Tongue (tissue), 3 donors: ENCODE measurements at places on chromosomes 6 and 20.
A peak's percentile ranks its signal among the peaks of the same experiment; 100 is the strongest.

DNA sequence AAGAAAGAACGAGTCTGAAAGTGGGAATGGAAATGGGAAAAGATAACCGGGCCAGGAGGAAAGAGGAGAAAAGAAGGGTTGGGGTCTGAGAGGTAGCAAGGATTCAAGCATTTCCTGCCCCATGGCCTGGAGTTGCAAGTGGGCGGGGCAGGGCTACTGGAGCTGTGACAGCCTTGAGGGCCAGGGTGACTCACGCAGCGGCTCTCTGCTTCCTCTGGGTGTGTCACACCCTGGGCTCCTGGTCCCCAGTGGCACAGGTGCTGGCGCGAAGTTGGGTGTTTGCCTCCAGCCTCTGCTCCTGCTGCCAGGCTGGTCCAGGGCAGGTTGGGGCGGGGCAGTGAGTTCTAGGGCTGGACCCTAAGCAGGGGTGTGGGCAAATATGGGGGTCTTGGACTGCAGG is 3.3 kb upstream of the ULBP3 start:
- DNase-seq = no peak

DNA sequence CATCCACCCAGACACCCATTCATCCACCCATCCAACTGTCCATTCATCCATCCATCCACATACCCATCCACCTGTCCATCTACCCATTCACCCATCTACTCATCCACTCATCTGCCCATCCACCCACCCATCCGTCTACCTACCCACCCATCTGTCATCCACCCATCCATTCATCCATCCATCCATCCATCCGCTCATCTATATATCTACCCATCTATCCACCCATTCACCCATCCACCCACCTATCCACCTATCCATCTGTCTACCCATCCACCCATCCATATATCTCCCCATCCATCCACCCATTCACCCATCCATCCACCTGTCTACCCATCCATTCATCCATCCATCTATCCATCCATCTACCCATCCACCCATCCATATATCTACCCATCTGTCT is 30.7 kb downstream of the ARMC2 start:
- no peak for DNase-seq

GRCh38 chr6:12614456-12614855 is 102.1 kb upstream of the PHACTR1 start:
- DNase-seq = no peak

GRCh38 chr6:95203153-95203754 is 374.1 kb upstream of the MANEA start:
- DNase-seq = peak; percentile 55

- DNase-seq = no peak
Observed at GRCh38 chr6:423799-424345, 32.3 kb downstream of the IRF4 start.

DNA sequence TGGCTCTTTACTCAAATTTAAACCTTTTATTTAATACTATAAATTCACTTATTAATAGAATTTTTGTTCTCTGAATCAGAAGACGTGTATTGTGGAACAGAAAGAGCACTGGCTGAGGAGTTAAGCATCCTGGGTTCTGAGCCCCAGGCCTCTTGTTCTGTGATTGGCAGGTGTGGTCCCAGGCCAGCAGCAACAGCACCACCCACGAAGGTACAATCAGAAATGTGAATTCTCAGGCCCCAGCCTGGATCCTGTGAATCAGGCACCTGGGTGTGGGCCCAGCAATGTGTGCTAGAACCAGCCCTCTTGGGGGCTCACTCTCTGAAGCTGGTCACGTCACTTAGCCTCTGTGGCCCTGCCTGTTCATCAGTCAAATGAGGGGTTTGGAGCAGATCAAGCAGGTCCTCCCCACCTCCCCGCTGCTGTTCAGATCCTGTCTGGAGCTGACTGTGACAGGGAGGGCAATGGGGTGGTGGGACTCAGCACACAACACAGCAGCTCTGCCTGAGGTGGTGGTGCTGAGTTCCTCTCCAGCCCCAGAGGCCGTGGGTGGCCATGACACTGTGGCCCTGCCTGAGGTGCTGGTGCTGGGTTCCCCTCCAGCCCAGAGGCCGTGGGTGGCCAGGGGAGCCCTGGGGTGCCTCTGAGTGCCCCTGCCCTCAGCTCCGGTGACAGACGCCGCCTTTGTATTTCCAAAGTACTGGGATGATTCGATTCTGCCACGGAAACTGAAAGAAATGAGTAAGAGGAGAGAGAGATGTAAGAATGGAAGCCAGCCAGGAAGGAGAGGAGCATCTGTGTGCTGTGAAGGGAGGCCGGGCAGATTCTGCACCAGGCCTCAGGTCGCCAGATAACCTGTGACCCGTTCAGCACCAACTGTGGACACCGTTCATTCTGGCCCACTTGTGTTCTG is 41.6 kb upstream of the FRMD1 start:
- no peak for DNase-seq

DNA sequence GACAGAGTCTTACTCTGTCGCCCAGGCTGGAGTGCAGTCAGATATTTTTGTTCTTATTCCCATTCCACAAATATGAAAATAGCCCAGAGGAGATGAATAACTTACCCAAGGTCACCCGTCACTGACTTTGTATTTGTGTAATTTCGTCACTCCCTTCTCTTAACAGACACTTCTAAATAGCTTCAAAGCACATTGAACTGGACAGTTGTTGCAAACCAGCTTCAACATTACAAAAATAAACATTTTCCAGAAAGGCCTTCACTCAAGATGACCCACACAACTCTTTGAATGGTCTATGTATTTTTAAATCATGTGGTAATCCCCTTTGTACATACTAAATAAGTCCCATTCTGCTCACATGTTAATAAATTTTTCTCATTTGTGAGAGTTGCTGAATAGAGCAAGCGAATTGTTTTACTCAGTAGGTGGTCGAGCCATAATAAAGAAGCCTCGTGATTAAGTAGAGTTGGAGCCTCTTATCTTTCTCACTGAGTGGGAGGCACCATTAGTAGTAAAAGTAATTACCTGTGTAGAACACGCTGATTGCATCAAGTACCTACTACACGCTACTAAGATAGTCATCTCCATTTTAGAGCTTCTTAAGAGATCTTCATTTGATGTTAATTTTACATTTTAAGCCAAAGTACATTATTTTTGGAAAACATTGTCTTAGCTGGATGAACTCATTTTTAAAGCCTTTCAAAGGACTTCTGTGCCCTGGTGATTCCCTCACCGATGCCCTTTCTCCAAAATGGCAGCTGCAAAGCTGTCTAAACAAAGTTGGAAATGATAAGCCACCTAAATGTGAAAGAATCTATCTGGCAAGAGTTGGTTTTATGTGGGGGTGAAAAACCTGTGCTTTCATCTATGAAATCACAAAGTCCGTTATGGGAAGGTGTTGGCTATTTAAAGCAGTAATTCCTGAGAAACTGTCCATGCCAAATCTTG is 110.0 kb downstream of the TSHZ2 start:
- DNase-seq = no peak

GRCh38 chr6:125985979-125986300 is 400 bp upstream of the TRMT11 start:
- DNase-seq = no peak

- no peak for DNase-seq
Observed at GRCh38 chr20:31803552-31804291, 15.4 kb upstream of the MYLK2 start.

GRCh38 chr6:105545228-105545920 is 142.5 kb upstream of the PREP start:
- no peak for DNase-seq

GRCh38 chr20:5991623-5992441 is 41.4 kb downstream of the MCM8 start:
- DNase-seq = no peak

DNA sequence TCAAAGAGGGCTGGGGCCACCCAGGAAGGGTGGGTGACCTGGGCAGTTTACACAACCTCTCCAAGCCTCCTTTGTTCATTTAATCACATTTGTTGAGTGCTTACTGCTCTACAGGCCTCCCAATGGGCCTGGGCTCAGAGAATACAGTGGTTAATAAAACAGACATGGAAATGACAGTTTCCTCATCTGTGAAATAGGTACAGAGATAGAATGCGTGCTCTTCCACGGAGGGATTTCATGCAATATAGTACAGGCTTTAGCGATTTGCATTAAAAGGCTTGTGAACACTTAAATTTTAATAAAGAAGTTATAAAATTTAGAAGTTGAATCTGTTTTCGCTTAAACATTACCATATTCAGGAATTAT is 802 bp upstream of the FERMT1 start:
- no peak for DNase-seq

DNA sequence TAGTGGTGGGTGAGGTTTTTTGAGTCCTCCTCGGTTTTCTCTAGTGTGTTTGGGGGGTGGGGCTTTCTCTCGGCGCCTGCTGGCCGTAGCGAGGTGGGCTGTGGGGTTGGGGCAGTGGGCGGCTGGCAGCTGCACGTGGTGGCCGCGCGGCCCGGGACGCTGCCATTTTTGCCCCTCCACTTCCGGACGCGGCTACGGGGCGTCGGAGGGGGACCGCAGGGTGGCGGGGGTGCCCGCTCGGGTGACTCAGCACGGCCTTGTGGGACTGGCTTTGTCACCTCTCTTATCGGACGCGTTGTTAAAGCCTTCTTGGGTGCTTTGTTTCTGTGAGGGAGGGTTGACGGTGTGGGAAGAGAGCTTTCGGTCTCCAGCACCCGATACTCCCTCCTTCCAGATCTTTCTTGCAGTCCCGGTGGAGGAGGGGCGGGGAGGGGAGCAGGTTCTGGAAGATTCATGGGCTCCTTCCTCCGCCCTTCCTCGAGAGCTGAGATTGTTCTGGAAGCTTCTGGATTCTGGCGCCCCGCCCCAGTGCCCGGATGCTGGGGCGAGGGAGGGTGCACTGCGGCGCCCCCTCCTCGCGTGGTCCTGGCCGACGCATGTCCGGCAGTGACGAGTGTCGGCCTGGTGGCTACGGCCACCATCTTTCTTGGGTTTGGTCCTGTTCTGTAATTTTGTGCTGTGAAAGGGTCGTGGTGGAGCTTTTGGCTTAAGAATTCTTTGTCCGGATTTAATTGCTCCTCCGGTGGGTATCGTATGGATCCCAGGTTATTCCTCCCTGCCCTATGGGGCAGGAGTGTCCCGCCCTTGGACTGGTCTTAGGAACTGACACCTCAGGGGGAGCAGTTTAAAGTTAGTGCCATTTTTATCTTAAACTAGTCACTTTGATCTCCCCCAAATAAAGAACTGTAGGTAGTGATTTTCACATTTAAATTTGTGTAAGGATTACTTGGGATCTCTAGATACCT is 719 bp downstream of the HSP90AB1 start:
- peak; percentile 72 for DNase-seq

DNA sequence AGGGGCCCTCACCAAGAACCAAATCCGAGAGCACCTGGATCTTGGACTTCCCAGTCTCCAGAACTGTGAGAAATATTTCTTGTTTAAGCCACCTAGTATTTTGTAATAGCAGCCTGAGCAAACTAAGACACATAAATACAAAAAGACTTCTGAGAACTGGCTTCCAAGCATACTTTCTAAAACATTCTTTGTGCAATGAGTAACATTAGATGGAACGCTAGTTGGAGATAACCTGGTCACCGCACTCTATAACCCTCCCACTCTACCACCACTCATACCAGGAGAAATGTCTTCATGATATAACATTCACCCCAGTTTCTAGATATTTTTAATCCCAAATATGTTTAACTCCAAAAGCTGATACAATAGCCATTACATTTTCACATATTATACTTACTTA is 169.5 kb upstream of the THEMIS start:
- DNase-seq = no peak

GRCh38 chr6:53979468-53980067 is 131.7 kb upstream of the MLIP start:
- peak; percentile 72 for DNase-seq

- no peak for DNase-seq
Observed at GRCh38 chr6:92682516-92683398, 736.6 kb downstream of the EPHA7 start.

DNA sequence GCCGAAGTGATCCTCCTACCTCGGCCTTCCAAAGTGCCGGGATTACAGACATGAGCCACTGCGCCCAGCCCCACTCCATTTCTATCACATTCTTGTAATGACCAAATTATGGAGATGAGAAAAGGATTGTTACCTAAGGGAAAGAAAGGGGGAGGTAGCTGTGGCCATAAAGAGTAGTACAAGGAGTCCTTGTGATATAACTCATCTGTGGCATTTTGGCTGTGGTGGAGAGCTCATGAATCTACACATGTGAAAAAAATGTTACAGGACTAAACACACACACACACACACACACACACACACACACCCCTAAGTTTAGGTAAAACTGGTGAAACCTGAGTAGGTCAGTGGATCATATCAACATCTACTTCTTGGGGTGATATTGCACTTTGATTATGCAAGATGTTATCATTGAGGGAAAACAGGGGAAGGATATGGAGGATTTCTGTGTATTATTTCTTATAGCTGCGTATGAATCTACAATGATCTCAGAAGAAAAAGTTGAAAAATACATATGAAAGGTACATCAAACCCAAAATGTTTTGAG is 251.5 kb downstream of the TSHZ2 start:
- no peak for DNase-seq

DNA sequence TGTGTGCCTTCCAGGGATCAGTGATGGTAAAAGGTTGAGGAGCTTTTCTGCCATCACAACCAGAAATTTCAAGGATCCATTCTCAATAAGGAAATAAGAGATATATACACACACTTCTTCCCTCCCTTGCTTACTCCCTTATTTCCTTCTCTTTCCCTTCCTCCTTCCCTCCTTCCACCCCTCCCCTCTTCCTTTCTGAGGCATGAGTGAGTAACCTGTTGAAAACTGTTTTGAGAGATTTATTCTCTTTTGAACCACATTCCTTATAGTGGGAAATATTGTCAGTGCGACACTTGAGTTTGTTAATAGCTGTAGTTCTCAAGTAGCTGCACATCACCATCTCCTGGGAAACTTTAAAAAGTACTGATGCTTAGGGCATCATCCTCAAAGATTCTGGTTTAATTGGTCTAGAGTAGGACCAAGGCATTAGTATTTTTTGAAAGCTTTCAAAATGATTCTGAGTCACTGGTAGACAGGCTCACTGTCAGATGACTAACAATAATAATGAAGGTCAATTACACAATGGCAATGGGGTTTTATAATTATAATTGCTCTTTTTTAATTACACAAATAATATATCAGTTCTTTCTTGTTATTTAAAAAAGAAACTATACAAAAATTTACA is 109.9 kb downstream of the POPDC3 start:
- no peak for DNase-seq

DNA sequence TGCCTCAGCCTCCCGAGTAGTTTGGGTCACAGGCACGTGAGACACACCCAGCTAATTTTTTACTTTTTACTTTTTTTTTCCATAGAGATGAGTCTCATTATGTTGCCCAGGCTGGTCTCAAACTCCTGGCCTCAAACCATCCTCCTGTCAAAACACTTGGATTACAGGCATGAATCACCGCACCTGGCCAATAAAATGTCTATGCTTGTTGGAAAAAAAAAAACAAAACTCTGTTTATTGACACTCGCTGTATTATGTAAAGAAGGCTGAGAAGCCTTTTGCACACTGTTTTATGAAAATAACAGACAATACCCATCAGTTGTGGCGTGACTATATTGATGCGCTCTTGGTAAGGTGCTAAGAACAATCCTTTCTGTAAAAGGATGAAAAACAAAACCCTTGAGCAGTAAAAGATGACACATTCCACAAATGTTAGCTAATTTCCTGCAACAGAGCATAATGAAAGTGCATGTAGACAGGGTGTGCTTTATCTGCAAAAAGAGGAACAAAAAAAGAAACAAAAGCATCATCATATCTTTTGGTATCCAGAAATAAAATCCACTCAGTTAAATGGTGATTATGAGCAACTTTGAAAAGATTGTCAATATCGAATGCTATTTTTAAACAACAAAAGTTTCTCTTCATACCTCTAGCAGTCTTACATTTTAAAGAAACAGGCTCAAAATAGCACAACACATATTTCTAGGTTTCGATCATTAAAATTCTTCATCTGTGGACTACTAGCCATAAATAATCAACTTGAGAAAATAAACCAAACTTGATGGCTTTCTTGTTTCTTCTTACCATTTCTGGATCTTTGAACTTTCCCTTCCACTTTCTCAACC is 108.3 kb upstream of the PHACTR1 start:
- no peak for DNase-seq
